Stimulated activated CD8-positive, alpha-beta memory T cell treated with anti-CD3 and anti-CD28 coated beads, Interleukin-4, amount 100 ng/mL, for 1 hour (primary cell): ENCODE measurements at places on chromosomes 1 and 21.

DNA sequence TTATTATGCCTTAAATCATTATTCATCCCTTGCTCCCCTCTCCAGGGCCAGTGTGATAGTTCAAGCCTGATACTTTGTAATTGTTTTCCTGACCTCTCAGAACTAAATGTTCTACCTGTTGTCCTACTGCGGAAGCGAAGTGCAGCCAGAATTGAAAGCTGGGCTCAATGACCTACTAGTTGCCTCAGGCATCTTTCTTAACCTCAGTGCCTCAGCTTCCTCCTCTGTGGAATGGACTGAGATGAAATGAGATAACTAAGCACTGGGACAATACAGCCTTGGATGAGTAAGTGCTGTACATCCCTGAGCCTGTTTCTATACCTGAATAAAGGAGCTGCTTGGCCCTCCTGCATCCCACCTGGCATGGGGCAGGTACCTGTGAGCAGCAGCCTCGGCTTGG lies 26.4 kb downstream of the COL16A1 start:
- DNase-seq: no peak

GRCh38 chr1:208065862-208066261 lies 154.9 kb upstream of the CD34 start:
- no peak for DNase-seq

DNA sequence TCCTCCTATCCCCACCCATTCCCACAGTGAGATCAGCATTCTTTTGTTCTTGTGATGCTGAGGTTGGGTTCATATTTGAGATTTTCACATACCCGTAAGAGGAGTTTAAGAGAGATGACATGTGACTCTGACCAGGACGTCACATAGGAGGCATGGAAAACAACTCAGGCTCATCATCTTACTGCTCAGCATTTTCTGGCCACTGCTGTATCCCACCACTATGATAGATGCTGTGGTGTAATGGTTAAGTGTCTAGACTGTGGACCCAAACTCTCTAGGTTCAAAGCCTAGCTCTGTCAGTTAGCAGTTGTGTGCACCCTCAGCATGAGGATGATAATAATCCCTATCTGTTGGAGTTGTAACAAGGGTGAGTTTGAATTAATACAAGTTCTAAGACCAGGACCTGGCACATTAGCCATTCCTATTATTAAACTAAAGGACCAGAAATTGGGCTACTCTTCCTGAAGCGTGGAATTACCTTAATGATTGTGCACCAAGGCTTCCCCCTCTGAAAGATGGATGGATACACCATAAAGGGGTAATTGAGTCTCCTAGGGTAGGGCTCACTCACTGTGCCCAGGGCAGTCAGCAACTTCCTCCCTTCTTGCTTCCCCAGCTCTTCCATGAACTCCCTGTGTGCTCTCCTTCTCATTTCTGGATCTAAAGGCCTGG lies 40.9 kb downstream of the LGR6 start:
- no peak for DNase-seq

GRCh38 chr1:198939286-198939685 lies 300.4 kb downstream of the PTPRC start:
- DNase-seq: no peak

DNA sequence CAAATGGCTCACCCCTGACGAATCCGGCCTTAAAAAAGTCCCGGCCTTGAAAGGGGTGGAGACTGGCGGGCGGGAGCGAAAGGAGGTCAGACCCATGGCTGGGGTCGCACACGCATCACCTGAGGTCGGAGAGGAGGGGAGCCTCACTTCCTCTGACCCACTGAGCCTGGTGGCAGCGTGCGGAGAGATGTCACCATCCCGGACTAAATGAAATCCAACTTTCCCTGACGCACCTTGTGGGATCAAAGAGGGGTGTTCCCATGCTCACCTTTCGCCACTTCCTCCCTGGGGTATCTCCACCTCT lies 709 bp upstream of the SLC41A1 start:
- no peak for DNase-seq

- no peak for DNase-seq
Measured at GRCh38 chr1:16026723-16027484, 5.1 kb downstream of the CLCNKA start.

- DNase-seq: no peak
Measured at GRCh38 chr21:17848228-17848627, 29.1 kb upstream of the C21orf91 start.

DNA sequence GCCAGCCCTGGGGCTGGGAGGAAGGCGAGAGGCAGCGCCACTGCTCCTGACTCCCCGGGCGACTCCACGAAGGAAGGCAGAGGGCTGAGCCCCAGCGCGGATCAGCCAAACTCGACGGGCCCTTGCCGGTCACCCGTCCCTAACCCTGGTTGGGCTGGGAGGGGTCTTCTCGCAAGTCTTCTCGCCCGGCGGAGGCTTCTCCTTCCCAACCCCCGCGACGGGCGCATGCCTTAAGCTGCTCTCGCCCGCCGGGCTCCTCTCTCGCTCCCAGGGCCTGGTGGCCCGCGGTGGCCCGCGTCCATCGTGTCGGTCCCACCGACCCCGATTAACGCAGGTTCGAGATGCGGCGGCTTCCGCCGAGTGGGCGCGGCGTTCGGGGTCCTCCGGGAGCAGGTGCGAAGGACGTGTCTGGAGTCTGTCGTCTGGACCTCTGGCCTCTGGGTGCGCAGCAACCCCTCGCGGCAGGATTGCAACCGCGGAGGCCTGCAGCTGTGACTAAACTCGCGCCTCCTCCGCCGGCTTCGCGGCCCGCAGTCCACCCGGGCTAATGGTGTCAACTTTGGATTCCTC lies 29.0 kb upstream of the PPM1J start:
- DNase-seq: no peak

DNA sequence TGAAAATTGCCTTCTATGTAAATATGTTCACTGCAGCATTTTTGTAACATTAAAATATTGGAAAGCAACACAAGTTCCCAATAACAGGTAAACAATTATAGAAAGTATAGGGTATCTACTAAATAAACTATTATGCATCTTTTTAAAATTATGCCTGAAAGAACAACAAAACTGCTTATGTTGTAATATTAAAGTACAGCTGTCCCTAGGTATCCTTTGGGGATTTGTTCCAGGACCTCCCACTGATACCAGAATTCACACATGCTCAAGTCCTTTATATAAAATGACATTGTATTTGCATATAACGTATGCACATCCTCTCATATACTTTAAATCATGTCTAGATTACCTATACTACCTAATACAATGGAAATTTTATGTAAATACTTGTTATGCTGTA lies 121.8 kb upstream of the TNFSF4 start:
- DNase-seq: no peak

DNA sequence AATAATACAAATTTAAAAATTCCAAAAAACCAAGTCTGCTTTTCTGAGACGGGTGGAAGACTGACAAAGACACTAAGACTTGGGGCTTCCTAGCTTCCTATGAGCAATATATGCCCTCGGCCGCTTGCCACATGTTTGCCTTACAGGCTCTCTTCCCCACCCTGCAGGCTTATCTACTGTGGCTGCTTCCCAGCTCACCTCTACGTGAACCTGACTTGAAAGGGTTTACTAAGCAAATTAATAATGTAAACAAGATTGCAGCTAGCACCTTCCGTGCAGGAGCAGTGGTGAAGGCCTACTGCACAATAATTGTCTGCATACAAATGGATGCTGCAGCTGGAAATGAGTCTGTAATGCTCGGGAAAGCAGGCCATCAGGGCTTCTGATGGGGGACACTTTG lies 152.9 kb upstream of the DAB1 start:
- DNase-seq: no peak

DNA sequence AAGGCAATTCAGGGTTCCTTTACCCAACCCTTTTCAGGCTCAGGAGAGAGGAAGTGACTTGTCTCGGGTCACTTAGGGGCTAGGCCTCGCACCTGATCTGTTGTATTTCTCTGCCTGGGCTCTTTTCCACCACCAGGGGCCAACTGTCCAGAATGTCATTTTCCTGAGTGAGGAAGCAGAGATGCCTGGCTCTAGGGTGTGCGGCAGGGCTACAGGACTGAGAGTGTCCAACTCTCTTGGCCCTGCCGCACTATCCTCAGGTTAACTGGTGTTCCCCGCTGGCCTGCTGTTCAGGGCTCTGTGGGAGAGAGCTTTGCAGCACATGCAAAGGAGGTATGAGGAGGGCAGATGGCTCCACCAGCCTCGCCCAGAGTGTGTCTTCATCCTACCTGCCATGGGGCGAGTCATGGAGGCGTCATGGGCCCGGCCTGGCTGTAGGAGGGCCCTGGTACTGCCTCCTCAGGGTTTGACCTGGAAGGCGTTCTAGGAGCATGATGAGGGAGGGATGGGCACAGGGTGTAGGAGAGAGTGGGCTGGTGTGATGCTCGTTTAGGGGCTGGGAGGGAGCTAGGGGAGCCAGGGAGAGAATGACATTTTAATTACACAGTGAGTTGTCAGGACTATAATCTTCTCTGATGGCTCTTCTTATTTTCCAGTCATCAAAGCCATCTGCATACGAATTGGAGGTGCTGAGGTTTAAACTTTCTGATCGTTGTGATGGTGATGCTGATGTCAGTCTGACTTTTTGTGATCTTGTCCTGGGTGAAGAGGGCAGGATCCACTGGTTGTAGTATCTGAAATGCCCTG lies 128.3 kb downstream of the NOS1AP start:
- no peak for DNase-seq

- no peak for DNase-seq
Measured at GRCh38 chr1:97063532-97063931, 341.9 kb downstream of the PTBP2 start.

- DNase-seq: no peak
Measured at GRCh38 chr21:44892095-44892494, 18.6 kb upstream of the PTTG1IP start.

DNA sequence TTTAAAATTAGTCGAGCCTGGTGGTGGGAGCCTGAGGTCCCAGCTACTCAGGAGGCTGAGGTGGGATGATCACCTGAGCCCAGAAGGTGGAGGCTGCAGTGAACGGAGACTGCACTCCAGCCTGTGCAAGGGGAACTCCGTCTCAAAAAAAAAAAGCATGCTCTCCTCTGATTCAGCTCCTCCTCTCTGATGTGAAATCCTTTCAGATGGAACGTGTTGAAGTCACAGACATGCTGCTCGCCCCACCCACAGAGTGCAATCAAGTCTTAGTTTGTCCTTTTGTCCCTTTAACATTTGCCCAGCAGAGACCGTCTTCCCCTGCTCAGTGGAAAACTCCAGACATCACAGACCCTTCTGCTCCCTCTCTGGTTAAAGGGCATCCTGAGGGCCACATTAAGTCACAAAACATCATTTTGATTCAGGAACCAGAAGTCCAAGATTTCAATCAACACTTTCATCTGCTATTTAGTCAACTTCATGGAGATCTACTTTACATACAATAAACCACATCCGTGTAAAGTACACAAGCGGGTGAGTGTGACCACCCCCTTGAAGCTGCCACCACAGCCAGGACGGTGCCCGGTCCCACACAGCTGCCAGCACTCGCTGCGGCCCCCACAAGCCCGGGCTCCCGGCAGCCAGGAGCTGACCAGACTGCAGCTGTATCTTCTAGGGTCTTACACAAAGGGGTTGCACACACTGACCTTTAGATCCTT lies 18.9 kb upstream of the RNF223 start:
- DNase-seq: no peak

DNA sequence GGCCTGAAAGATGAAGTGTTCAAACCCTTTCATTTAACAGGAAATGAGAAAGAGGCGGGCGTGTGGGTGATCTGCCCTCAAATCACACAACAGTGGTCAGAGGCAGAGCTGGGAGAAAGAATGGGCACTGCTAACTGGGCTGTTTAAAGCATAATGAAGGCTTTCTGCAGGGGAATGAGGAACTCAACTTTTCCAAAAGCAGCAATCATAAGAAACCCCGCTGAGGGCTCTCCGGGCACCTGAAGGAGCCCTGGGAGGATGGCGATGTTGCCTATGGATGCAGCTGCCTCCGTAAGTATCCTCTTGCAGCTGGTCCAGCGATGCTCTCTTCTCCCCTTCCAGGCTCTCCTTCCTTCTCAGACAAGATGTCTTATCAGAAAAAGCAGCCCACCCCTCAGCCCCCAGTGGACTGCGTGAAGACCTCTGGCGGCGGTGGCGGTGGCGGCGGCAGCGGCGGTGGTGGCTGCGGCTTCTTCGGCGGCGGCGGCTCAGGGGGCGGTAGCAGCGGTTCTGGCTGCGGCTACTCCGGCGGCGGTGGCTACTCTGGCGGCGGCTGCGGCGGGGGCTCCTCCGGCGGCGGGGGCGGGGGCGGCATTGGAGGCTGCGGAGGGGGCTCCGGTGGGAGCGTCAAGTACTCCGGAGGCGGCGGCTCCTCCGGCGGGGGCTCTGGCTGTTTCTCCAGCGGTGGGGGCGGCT lies 1.2 kb downstream of the LORICRIN start:
- no peak for DNase-seq
